ENCODE measurements at places on chromosomes 1 and 21.
A peak's percentile ranks its signal among the peaks of the same experiment; 100 is the strongest.

GRCh38 chr1:99855914-99856450 is 5.8 kb downstream of the AGL start:
- no peak for DNase-seq

DNA sequence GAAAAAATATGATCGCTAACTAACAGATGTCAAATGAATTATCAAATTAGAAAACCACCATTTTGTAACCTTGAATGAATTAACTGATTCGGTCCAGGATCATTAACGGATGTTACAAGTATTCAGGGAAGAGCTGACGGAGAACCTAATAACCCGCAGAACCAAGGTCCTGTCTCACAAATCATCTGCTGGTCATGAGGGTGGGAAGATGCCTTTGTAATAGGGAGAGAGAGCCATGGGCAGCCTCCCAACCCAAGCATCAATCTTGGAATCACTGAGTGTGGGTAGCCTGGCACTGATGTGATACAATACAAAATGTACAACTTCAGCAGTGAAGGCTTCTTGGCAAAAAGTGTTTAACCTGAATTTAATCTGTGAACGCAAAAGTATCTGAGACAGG is 89.6 kb upstream of the CLDN14 start:
- no peak for DNase-seq

DNA sequence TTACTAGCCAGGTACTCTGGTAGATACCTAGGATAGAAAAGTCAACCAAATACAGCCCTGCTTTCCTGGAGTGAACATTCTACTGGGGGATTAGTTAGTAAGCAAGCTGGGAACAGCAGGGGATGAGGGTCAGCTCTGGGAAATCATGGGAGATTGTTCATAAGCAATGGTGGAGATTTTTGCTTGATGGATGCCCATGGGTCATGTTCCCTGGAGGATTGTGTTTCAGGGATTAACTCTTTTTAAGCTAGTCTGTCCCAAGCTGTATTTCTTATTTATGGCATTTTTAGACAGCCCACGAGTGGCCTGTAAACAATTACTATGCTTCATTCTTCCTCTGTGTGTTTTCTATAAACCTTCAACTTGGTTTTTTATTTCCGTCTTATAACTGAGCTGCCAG is 18.9 kb downstream of the CACHD1 start:
- DNase-seq: no peak

DNA sequence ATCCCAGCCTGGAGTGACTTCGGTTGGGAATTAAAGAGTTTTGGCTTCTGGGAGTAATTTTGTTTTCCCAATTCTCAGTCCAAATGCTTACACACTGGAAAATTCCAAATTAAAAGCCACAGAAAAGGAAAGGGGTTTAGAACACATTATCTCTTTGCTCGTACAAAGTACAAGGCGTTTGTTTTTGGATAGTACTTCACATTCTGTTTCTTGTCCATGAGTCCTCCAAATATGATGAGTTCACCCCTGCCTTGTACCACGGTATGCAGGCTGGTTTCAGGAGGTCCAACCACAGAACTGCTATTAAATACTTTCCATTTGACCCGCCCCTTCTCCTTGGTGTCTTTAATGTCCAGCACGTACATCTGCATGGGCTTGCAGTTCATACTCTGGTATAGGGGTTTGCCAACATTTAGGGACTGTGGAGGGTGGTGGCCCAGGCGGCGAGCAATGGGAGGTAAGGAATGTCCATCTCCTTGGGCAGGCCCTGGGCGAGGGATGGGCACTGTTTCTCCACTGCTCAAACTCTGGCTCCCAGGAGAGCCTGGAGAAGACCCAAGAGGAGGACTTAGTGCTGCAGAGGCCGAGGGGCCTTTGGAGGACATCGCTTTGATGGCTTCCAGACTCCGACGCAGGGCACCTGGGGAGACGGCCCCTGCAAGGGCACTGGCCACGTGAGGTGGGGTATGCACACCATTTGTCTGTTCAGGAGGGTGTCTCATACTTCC is 13.7 kb upstream of the CPLANE2 start:
- no peak for DNase-seq

GRCh38 chr1:25533775-25534409 is 9.5 kb upstream of the LDLRAP1 start:
- DNase-seq: no peak

GRCh38 chr1:248009681-248010080 is 3.8 kb upstream of the OR2L5 start:
- no peak for DNase-seq

DNA sequence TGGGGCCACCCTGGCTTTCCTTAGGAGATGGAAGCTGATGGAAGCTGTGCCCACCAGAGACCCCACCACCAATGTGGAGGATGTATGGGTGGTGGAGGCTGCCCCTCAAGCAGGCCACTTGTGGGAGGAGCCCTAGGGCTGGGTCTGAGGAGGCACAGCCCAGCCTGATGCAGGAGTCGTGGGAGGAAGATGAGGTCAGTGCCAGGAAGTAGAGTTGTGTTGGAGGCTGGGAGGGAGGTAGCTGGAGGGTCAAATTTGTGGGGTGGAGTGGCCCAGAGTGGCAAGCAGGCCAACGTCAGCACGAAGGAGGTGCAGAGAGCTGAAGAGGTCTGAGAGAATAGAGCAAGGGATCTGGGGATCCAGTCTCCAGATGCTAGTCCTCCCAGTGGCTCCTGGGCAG is 119.0 kb upstream of the USP24 start:
- no peak for DNase-seq

- DNase-seq: no peak
Observed at GRCh38 chr1:93575621-93576284, 105.9 kb downstream of the BCAR3 start.

GRCh38 chr1:31064718-31065309 is 703 bp downstream of the PUM1 start:
- DNase-seq: no peak

DNA sequence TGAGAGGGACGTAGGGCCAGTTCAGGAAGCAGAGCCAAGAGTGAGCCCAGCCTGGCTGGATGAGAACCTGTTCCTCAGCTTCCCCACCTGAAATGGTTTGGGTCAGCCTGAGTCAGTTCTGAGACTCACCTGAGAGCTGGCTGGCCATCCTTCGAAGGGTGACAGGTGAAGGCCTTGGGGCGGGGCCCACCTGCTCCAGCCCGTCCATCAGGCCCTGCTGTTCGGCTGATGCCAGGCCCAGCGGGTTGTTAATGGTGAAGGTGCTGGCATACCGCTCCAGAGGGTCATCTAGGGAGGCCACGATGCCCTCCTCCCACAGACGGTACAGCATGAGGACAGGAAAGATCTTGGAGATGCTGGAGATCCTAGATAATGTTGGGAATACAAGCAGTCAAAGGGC is 14.1 kb downstream of the LACTBL1 start:
- DNase-seq: no peak

DNA sequence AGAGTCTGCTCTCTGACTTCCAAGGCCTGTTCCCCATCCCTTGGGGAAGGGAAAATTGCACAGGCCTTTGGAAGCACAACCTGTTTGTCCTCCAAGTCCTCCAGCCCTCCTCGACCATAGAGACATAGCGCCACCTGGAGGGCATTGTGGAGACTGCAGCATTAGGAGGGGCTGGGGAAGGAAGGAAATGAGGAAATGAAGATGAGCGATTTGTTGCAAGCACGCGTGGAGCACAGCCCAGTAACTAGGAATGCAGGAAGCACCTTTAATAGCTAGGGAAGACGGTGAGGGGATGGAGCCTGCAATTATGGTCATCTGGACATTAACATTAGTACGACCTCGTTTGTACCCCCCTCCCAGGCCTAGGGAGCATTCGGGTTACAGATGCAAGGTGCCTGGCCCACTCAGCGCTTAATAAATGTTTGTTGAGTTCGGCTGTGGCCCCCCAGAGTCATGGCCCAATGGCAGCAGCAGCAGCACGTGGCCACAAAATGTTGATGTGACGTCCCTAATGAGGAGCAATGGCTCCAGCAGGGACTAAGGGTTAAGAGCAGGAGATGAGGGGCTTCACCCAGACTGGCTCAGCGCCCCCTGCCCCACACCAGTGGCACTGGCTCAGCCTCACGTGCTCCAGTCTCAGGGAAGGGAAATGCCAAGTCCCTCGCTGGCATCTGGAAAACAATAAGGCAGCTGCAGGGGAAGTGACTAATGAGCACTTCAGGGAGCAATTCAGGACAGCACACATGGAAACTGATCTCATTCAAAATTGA is 8.0 kb upstream of the CAMK2N1 start:
- peak; percentile 51 for DNase-seq

GRCh38 chr1:193579323-193579722 is 392.9 kb upstream of the B3GALT2 start:
- no peak for DNase-seq
